ENCODE measurements at places on chromosomes 7 and 10.

DNA sequence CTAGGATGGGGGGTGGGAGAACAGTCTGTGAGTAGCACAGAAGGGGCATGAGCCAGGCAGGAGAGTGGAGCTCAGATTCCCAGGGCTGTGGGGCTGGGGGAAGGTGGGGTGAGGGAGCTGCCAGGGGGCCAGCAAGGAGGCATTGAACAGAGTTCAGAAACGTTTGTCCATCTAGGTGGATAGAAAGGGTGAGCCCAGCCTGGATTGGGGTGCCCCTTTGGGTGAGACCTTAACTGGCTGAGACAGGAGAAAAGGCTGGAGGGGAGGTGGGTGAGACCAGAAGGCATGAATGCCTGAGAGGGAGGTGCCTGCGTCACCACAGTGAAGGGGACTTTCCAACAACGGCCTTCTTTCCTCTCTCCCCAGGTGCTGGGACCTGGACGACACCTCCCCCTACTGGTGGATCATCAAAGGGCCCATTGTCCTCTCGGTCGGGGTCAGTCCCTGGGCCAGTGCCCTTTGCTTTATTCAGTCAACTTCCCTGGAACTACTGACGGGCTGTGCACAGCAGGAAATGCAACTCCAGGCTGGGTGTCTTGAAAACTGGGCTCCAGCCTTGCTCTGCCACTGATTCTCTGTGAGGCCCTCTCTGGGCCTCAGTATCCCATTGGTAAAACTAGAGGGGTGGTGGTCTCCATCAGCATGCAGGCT, 11.0 kb downstream of the GHRHR start:
- DNase-seq, result peak; percentile 80

GRCh38 chr10:46523119-46523961, 33.1 kb downstream of the GPRIN2 start:
- DNase-seq, result peak; percentile 80

DNA sequence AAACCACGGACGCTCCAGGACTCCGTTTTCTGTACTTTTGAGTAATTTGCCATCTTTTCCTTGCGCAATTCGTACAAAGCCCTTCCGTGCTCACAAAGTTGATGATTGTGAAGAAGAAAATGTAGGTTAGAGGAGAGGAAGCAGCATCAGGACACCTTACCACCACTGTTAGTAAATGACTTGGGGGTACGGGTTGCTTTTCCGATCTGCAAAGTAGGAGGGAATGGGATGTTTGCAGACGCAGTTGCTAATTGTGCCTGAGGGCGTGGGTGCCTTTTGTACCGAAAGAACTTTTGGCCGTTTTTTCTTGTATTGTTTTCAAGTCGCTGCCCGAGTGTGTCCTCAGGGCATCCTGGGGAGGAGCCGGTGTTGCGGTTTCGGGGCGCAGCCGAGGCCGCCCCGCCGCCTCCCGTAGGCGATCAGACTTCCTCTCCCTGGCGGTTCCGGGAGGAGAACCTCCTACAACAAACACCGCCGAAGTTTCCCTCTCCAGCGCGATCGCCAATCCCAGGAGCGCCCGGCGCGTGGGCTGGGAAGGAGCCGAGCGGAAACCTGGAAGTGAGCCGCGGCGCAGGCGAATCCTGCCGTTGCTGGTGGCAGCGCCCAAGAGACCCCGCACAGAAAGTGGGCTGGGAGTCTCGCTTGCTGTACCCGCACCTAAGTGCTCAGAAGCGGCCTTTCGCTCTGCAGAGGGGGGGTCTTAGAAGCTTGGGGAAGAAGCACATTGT, 1.0 kb downstream of the PRR15 start:
- DNase-seq, result peak; percentile 51

GRCh38 chr10:75883081-75884072, 452.0 kb downstream of the LRMDA start:
- no peak for DNase-seq

DNA sequence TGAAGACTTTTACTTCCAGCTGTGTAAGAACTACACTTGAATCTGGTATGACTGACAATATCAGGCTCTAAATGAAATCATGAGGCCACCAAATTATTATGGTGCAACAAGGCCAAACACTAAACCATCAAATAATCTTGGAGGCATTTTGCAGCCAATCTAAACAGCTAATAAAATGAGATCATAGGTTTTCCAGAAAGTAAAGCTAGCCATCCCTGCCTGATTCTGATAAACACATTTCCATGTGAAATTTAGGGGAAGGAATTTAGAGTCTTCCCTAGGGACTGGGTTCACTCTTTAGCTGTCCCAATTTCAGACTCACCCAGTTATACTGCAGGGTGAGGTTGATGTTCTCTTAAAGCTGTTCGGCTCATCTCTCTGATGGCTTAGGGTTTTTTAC, 190.3 kb upstream of the TMEM196 start:
- DNase-seq, result no peak

- no peak for DNase-seq
Observed at GRCh38 chr7:106610996-106611886, 49.7 kb downstream of the CCDC71L start.

DNA sequence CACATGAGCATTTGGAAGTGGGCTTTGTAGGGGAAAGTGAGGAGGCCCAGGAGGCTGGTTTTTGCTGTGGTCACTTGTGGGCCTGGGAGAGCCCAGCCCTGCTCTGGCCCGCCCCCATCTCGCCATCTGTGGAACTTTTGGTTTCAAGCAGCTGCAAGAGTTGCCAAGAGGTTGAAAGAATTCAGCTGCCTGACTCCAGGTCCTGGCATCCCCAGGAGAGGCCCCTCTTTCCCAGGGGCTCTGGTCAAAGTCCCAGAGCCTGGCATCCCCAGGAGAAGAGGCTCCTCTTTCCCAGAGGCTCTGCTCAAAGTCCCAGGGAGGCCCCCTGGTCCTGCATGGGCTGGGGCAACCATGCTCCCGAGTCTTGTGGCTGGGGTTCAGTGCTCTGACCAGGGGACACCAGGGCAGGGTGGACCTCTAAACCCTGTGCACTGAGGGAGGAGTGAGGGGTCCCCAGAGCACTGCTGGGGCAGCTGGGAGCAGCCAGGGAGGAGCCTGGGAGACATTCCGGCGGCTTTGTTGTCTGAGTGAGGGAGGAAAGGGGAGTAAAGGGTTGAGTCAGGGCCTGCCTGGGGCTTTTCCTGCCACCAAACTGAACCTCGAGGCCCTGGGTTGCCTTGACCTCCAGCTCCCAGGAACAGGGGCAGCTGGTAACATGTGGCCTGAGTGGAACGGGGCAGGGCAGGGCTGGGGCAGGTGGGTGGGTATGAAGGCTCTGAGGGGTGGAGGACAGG, 27.7 kb upstream of the CSGALNACT2 start:
- peak; percentile 62 for DNase-seq

GRCh38 chr7:120260111-120260510, 12.9 kb upstream of the KCND2 start:
- no peak for DNase-seq

GRCh38 chr10:33534416-33534815, 199.9 kb upstream of the NRP1 start:
- DNase-seq, result no peak

DNA sequence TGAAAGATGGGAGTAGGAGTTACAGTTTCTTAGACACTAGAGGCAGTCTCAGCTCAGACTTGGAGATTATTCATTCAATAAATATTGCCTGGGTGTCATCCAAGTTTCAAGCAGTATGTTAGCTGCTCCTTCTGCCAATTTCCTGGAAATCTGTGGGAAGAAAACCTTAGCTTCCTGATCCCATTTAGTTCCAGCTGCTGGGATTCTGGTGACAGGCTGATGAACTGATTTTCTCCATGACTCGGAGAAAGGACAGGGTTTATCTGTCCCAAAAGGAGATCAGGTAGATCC, 95.8 kb downstream of the CLEC2L start:
- DNase-seq, result no peak

- no peak for DNase-seq
Observed at GRCh38 chr7:75630549-75630948, 108.2 kb downstream of the HIP1 start.

DNA sequence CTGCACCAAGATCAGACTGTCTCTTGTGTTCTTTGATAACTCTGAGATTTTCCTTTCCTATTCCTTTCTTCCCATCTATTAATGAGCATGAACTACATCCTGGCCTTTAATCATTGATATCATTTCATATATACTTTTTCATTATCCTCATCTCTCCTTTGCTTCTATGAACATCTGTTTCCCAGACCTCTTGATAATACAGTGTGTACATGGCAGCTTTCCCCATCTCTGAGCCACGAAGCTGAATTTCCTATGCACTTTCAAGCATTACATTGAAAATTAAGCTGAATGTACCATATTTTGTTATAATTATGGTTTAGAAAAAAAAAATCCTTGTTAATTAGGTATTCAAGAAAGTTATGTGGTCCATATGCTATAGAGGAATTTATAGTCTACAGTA, 60.9 kb upstream of the CREB5 start:
- no peak for DNase-seq

GRCh38 chr10:14450041-14450491, 119.3 kb upstream of the FRMD4A start:
- peak; percentile 49 for DNase-seq

Data from pancreas (tissue), 10 donors.